ENCODE measurements at places on chromosomes 5 and 9.
A peak's percentile ranks its signal among the peaks of the same experiment; 100 is the strongest.

DNA sequence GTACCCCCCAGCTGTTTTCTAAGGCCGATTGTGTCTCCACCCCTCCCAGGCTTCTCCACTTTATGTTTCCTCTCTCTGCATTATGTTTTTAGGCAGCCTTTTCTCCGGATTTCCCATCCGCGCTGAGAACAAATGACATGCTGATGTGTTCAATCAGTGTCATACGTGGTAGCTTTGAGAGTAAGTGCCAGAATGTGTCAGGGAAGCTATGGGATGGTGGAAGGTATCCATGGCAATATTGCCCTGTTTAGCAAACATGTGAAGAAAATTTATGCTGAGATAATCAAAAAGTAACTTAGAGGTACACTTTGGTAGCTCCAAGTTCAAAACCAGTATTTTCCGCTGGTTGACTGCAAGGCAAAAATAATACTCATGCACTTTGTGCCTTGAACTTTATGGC is 36.6 kb upstream of the LECT2 start:
- DNase-seq, result no peak

DNA sequence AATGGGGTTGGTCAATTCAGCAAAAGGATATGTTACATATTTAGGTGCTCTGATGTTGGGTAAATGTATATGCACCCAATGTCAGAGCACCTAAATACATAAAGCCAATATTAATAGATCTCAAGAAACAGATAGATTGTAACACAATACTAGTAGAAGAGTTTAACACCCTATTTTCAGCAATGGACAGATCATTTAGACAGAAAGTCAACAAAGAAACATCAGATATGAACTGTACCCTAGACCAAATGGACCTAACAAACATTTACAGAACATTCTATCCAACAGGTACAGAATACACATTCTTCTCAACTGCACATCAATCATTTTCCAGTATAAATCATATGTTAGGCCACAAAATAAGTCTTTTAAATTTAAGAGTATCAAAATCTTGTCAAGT is 35.2 kb downstream of the FANCC start:
- DNase-seq, result no peak

DNA sequence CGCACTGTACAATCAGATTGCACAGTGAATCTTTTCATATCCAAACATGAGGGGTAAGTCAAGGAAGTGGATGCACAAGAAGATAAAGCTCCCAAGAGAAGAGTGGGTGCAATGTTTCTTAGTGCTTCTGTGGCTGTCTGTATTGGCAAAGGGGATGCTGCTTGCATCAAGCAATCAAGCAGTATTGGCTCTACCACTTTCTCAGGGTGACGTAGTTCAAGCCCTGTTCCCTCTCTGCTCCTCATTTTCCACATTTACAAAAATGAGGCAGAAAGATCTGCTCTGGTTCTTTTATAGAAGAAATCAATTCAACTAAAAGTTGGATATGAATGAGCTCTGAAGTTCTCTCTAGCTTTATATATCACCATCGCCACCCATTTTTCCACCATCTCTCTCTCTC is 2.3 kb downstream of the TNFSF8 start:
- DNase-seq, result no peak

DNA sequence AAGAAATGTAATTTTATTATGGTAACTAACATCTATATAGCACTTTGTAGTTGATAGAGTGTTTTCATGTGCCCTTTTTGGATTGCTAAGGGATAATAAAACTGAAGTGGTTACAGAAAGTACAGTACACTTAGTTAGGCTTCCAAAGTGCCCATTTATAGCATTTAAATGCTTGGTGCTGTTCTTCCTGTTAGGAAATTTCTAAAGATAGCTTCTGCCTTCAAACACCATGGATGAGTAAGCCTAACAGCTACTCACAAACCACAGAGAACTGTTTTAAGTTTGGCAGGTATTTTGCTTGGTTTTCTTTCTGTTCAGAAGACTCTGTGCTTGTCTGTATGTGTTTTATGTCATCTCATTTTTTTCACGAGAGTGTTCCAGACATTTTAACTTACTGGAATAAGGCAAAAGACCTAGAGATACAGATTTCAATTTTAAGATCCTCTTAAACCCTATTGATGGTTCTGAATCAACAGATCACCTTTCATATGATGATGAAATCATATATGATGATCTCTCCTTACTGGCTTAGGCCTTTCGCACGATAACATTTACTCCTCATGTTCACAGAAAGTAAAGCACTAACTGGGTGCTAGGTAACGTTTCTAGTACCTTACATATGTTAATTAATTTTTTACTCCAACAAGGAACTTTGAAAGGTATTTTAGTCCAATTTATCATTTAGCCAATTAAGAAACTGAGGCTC is 4.4 kb downstream of the RIMOC1 start:
- DNase-seq, result no peak

DNA sequence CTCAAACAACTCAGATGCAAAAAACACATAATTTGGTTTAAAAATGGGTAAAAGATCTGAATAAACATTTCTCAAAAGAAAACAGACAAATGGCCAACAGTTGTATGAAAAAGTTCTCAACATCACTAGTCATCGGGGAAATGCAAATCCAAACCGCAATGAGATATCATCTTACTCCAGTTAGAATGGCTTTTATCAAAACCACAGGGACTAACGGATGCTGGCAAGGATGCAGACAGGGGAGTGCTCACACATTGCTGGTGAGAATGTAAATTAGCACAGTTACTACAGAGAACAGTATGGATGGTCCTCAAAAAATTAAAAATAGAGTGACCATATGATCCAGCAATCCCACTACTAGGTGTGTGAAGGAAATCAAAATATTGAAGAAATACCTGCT is 589.1 kb upstream of the ADAMTS16 start:
- no peak for DNase-seq

GRCh38 chr9:84932915-84933527 is 263.5 kb downstream of the NTRK2 start:
- no peak for DNase-seq

DNA sequence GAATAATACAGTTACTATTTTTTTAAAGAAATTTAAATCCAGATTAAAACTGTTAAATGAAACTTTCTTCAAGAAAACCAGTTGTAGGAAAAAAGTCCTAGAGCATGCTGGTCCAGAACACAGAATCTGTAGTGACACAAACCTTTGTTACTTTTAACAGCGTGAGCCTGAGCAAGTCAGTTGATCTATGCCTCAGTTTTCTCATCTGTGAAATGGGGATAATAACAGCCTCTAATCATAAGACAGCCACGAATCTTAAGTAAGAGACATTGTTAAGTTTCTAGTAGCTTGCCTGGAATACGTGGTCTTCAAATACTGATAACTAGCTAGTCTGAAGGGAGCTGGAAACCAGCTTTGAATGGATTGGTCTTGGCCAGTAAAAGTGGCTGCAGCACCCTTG is 158.6 kb downstream of the ADAMTS12 start:
- no peak for DNase-seq

DNA sequence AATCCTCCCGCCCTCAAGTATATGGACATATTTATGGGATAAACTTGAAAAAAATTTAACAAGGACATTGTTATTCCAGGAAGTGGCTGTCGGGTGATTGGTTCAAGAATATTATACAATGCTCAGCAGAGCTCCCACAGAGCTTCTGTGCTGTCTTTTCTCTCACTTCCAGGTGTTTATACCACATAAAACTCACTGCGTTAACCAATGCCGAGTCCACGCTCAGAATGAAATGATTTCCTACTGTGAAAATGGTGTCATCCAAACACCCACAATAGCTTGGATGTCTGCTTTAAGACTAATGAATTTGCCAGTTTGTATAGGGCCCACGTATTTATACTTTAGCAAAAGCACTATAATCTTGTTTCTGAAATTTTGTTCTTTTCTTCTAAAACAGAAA is 368.2 kb downstream of the NDUFS4 start:
- DNase-seq, result no peak

- DNase-seq, result no peak
Measured at GRCh38 chr9:95273369-95274022, 44.0 kb downstream of the FANCC start.

DNA sequence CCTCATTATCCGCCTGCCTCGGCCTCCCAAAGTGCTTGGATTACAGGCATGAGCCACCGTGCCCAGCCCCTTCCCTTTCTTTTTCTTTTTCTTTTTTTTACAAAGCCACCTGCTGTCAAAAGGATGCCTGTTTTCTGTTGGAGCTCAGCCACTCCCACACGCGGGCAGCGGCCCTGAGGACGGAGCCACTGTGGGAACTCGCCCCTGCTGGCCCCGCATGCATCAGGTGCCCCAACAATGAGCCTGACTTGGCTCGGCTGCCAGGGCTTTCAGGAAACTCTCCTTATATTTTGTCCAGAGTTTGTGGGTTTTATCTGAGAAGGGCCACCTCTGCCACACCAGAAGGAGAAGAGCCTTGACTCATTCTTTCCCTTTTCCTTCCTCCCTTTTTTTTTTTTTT is 37.1 kb upstream of the LRRC14B start:
- no peak for DNase-seq

GRCh38 chr5:101520417-101520816 is 617.3 kb upstream of the ST8SIA4 start:
- DNase-seq, result no peak

DNA sequence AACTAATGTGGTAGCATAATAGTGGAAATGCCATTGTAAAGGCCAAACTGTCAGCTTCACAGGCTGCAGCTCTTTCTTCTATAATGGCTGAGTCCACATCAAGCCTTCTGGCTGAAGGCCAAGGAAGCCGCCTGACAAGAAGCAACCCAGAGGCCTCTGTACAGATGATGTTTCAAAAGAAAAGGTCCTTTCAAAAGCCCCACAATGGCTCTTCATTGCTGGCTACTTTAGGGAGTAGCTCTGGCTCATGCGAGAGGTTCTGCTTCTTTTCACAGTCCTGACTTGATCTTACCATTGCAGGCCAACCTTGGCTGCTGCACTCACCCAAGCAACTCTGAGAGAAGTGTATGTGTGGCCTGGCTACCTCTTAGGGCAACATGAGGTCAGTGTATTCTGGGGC is 54.5 kb upstream of the EQTN start:
- no peak for DNase-seq

GRCh38 chr5:12204761-12205160 is 300.5 kb upstream of the CTNND2 start:
- DNase-seq, result no peak

- no peak for DNase-seq
Measured at GRCh38 chr5:143019614-143020515, 249.7 kb downstream of the ARHGAP26 start.

DNA sequence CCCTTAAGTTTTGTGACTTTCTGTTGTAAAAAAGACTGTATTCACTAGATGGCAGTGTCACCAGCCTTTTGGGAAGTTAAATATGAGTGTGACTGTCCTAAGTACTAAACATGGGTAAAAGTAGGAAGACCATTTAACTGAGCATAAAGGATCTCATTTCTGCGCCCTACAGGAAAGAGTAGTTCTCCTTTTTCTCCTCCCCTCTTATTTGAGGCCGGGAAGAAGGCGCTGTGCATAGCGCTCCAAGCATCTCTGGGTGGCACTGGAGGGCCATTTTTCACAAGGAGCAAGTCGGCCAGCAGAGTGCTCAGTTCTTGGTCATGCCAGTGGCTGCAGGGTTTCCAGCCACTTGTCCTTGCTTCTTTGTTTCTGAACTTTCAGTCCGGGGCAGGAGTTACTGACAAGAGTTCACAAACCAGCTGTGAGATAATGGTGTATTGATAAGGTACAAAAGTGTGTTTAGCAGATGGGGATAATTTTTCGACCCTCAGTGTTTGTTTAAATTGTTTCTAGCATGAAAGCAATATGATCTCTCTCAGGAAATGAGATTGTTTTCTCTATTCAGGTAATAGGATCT is 227.6 kb upstream of the DMRT1 start:
- DNase-seq, result peak; percentile 77

- DNase-seq, result no peak
Measured at GRCh38 chr5:66477596-66477995, 118.6 kb upstream of the MAST4 start.

DNA sequence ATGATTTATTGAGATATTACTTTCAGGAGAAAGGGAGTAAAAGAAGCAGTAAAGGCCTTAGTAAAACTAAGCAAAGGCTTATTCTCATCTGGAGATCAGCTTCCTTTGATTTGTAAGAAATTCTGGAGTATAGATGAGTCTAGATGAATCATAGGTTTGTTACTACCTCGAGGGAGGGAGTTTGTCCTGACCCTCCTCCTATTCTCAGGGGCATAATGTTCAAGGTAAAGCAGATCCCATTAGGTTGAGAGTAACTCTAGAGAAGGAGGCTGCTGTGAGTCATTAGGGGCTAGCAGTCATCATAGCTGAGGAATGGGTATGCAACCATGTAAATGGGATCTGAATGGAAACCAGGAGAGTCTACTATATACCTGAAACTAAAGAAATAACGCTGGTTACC is 155.5 kb upstream of the MOCS2 start:
- no peak for DNase-seq

DNA sequence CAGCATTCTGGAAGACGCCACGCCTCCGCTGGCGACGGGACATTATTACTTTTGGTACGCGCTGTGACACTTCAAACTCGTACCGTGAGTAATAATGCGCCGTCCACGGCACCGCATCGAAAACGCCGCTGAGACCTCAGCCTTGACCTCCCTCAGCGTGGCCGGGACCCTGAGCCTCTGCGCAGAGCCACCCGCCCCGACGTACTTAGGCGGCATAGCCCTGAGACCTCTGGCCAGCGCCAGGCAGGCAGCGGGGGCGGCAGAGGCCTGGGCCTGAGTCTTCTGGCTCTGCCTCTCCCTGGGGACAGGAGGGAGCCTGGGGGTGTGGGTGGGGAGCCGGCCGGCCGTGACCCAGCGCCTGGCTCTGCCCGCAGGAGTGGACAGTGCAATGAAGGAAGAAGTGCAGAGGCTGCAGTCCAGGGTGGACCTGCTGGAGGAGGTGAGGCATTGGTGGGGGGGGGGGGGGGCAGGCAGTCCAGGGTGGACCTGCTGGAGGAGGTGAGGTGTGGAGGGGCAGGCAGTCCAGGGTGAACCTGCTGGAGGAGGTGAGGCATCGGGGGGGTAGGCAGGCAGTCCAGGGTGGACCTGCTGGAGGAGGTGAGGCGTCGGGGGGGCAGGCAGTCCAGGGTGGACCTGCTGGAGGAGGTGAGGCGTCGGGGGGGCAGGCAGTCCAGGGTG is 8.0 kb downstream of the EGFL7 start:
- no peak for DNase-seq

DNA sequence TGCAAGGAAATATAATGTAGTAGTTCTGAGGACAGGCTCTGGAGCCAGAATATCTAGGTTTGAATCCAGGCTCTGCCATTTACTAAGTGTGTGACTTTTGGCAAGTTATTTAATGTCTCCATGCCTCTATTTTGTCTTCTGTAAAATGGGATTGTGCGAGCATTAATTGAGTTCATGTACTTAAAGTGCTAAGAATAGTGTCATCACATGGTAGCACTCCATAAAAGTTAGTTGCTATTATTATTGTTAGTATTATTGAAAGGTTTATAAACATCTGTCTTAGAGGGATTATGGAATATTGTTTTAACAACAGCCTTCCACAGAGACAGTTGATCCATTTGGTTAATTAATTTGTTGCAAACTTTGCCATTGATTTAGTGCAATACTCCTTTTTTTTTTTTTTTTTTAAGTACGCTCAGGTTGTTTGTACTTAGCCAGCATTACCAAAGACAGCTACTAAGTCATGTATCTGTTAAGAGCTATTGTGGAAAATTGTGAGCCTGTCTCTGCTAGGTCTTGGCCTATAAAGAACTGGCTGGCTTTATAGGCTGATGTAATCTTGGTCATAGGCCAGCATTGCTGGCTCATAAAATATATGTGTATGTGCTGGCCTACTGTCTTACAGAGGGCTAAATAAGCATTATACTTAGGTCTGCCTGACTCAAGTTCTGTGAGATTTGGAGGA is 174.7 kb downstream of the WDR70 start:
- no peak for DNase-seq
